ENCODE measurements at places on chromosomes 4 and X.
A peak's percentile ranks its signal among the peaks of the same experiment; 100 is the strongest.

GRCh38 chrX:6614506-6614905 is 79.6 kb upstream of the VCX3A start:
- DNase-seq = no peak

GRCh38 chrX:153934762-153935325 is at the start of gene NAA10:
Gene NAA10 (minus strand): TSS chrX:153935037. CDS start chrX:153934904, 133 bp downstream.
- DNase-seq = peak; percentile 76

GRCh38 chrX:44674906-44675305 is 132.2 kb upstream of the FUNDC1 start:
- no peak for DNase-seq

DNA sequence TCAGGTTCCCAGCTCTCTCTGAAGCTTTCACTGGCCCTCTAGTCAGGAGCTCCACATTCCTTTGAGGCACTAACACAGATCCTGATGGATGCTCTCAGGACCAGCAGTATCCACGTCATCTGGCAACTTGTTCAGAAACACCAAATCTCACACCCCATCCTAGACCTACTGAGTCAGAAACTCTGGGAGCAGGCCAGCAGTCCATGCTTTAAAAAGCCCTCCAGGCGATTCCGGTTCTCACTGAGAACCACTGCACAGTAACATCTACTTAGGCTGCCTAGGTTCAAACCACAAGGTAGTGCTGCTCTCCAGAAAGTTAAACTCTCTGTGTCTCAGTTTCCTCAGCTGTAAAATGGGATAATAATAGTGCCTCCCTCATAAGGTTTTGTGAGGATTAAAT is 55.3 kb downstream of the CCDC158 start:
- no peak for DNase-seq

DNA sequence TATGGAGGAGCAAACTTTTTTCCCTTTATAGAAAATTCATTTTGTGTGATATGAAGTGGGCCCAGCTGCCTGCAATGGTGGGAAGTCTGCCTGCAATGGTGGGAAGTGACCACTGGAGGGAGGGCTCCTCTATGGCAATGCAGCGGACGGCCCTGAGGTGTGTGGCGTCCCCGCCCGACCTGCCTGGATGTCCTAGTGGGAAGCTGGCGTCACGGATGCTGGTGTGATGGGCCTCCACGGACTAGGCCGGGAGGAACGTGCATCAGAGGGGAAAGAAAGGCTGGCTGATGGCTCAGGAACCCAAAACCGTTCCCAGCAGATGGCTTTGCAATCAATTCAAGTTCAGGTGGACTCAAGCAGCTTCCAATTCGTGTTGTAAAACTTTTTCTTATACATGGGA is 177.9 kb downstream of the AFAP1 start:
- peak; percentile 61 for DNase-seq

DNA sequence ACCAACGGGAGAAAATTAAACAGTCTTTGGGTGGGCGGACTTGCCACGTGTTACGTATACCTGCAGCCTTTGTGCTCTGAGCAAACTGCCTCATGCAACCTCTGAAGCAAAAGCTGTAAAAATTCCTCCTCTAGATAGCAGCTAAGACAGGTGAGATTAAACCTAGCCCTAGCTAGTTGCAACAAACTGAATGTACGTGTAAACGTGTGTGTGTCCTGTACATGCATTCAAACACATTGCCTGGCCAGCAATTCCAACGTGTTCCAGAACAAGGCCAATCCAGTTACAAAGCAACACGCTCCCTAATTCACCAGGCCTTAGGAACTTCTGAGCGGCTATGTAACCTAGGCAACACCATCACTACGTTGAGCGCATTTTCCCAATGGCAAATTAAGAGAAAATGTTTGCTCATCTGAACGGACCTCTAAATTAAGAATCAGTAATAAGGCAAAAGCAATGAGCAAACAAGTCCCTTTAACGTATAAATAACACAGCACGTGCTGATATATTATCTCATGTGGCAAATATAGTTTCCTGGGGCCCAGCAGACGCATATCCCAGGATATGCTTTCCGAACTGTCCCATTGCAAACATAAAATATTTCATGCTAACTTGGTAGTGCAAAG is 792 bp downstream of the PPID start:
- DNase-seq = peak; percentile 34

DNA sequence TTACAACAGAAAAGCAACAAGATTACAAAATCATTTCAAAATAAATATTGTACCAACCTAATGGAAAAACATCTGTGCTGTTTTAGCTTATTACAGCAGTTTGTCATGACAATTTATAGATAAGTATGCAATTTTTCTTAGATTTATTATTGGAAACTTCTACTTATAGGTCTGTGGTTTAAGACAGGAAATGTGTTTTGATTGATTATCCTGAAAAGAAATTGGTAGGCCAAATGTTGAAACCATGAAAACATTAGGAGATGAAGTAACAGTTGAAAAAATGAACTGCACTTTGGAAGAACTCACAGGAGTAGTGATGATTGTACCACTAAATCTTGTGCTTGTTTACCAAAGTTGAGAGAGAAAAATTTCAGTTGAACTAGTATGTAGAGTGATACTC is 162.2 kb upstream of the GIMD1 start:
- DNase-seq = no peak

DNA sequence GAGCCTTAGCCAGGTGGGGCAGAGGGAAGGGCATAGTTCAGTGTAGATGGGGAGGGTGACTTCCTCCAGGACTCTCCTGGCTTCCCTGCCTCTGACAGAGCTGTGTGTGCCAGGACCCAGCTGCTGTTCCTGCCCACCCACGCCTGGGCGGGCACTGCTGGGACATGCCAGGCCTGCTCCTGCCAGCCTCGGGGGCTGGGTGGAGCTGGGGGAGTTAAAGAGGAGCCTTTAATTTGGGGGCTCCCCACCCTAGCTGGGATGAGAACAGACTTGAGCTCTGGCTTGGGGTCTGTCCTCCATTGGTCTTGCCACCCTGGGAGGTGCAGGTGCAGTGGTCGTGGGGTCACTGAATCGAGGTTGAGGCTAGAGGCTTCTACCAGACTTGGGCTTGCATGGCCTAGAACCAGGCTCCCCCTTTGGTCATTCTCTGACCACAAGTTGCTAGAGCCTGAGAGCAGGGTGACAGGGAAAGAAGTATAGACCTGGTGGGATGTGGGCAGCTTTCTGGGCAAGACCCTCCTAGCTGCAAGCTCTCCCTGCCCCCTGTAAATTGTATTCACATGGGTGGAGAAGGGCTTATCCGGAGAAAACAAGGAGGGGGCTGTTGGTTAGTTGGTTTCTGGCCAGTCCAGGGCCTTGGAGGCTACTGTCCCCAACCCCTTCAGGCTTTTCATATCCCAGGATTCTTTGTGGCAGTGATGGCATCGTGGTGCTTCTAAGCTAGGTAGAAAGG is 5.7 kb downstream of the EFNB1 start:
- DNase-seq = no peak
